ENCODE measurements at places on chromosomes 5 and 9.

DNA sequence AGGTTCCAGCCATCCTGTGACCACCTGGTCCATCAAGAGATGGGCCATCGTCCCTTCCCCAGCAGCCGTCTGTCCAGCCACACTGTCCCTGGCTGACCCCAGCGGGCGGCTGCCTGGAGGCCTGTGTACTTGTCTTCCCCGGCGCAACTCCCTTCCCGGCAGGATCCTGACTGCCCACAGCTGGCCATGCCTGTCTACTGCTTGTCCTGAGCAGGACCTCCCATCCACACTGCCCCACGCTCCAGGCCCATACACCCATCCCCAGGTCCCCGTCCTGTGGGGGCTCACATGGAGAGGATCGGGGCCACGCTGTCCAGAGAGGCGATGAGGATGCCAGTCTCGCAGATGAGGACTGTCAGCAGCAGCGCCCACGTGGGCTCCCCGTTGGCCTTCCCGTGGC is 35.5 kb downstream of the SLC12A7 start:
- no peak for DNase-seq

DNA sequence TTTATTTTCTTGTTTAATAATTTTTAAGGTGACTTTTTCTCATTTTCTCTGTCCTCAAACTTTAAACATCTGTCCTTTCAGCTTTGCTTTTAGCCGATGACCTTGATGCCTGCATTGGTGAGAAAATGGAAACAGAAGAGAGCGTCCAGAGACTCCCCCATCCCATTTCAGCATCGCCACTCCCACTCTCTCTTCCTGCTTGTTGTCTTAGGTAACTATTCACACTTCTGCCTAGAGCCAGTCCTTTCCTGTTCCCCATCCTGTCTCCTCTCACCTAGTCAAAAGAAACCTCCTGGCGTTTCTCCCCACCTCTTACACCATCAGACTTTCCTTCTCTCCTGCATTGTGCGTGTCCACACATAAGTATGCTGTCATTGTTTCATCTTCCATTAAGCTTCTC is 124.6 kb downstream of the MAST4 start:
- DNase-seq: no peak

DNA sequence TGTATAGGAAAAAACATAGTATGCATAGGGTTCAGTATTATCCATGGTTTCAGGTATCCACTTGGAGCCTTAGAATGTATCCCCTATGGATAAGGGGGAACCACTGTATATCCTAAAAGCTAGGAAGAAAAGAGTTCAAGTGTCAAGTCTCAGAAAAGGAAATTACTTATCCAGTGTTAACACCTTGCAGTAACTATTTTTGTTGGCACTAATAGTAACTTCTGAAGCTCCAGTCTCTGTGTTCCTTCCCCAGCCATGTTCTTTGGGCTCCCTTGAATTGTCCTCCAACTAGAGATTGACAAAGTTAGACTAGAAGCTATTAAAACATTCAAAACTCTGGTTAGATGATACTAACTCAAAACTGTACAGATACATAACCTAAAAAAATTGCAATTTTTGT is 370.8 kb downstream of the NFIB start:
- no peak for DNase-seq

DNA sequence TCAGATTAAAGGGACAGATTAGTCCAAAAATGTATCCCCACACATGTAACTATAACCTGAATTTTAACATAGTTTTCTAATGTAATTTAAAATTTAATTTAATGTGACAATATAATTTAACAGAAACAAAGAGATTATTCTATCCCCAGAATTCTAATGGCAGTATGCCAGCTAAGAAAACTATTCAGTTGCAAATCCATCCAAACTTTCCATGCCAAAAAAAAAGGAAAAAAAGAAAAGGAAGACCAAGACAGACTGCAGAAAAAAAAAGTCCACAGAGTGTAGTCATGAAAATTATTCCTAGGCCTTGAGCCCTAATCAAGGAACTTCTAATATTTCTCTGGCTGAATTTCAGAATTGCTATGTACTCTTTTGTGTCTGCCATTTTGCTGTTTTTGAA is 217.6 kb downstream of the CDH18 start:
- DNase-seq: no peak

DNA sequence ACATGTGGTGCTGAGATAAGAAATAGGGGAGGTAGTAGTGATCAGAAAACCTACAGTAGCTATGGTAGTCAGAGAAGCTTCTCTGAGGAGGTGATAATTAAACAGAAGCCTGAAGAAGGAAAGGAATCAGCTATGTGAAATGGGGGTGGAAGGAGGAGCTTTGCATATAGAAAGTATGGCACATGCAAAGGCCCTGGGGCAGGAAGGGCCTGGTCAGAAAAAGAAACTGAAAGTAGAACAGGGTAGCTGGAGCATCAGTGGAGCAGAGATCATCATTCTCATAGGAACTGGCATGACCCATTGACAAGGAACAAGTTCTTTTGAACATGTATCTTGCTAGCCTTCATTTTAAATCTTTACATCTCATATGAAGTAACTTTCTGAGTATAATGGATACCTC is 80.7 kb upstream of the ADRA1B start:
- no peak for DNase-seq

GRCh38 chr5:112036206-112036605 is 279.2 kb upstream of the NREP start:
- no peak for DNase-seq

All from fibroblast of gingiva (primary cell).